ENCODE measurements at places on chromosomes 16 and 17. TPM values are rescaled to one million over a fixed set of nuclear protein-coding genes. Genes with fewer than 3 reads are reported as not detected.
A peak's percentile ranks its signal among the peaks of the same experiment; 100 is the strongest.

MEOX1 gene
- 0.65 TPM for total RNA-seq

DNA sequence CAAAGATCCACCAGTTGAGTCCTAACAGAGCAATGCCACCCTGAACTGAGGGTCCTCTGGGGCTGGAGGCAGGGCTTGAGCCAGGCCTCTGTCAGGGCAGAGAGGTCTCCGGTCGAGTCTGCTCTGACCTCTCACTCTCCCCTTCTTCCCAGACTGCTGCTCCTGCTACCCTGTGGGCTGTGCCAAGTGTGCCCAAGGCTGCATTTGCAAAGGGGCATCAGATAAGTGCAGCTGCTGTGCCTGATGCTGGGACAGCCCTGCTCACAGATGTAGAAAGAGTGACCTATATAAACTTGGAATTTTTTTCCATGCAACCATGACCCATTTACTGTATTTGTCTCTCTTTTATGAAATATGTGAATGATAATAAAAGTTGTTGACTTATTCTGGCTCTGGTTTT lies 2.4 kb upstream of the MT1B start:
- no peaks in the 10 kb centered on the region for H3K36me3 ChIP-seq
- H3K27ac ChIP-seq, result no peak overlapping the region
- peaks cover 31% of the 10 kb centered on the region for H3K27me3 ChIP-seq

DNA sequence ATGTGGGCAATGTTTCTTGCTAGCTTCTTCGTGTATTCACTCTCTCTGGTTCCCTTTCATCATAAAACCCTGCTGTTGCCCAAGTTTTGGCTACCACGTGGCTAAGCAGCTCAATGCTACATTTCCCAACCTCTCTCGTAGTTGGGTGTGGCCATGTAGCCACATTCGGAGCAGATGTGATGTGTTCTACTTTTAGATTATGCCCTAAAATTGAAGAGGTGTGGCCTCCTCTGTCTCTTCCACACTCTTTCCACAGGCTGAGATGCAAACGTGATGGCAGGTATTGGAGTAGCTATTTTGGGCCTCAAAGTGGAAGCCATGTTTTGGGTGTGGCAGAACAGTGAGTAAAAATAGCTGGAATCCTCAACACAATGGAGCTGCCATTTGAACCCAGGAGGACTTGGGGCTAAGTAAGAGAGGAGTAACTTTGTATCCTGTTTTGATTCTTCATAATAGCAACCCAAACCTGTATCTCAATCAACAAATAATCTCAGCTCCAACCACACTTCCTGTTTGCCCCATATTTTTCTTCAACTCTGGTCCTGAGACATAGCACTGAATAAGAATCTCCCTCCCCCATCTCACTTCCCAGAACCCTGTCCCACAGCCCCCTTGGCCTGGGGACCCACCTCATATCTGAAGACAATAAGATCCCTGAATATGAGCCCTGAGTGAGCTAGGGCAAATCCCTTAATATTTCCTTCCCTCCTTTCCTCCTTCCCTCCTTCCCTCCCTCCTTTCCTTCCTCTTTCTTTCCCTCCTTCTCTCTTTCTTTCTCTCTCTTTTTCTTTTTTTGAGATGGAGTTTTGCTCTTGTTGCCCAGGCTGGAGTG lies 4.0 kb downstream of the NUPR1 start:
- H3K27me3 ChIP-seq, result no peaks in the 10 kb centered on the region
- no peak overlapping the region for H3K4me3 ChIP-seq
- no peaks in the 10 kb centered on the region for H3K36me3 ChIP-seq
- peak overlapping the region; percentile 14 for H3K27ac ChIP-seq
- H3K4me1 ChIP-seq, result peaks cover 29% of the 10 kb centered on the region

DNA sequence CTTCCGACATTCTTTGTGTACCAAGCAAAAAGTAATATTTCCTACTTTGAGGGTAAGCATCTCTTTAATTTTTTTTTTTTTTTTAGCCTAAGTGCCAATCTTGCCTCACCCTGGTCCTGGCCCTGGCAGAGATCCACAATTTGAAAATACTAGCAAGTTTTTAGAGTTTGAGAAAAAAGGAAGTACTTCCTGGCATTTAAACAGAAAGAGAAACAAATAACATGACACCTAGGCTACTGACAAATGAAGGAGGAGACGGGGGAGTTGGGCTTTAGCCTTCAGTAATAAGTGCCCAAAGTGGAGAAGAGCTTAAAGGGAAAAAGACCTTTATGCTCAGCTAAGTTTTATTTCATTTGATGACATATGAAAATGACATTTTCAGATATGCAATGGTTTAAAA lies 92.8 kb downstream of the HS3ST3A1 start:
- peaks cover 15% of the 10 kb centered on the region for H3K27me3 ChIP-seq
- no peak overlapping the region for H3K27ac ChIP-seq
- H3K4me3 ChIP-seq, result no peak overlapping the region
- no peaks in the 10 kb centered on the region for H3K36me3 ChIP-seq
- no peak for DNase-seq

DNA sequence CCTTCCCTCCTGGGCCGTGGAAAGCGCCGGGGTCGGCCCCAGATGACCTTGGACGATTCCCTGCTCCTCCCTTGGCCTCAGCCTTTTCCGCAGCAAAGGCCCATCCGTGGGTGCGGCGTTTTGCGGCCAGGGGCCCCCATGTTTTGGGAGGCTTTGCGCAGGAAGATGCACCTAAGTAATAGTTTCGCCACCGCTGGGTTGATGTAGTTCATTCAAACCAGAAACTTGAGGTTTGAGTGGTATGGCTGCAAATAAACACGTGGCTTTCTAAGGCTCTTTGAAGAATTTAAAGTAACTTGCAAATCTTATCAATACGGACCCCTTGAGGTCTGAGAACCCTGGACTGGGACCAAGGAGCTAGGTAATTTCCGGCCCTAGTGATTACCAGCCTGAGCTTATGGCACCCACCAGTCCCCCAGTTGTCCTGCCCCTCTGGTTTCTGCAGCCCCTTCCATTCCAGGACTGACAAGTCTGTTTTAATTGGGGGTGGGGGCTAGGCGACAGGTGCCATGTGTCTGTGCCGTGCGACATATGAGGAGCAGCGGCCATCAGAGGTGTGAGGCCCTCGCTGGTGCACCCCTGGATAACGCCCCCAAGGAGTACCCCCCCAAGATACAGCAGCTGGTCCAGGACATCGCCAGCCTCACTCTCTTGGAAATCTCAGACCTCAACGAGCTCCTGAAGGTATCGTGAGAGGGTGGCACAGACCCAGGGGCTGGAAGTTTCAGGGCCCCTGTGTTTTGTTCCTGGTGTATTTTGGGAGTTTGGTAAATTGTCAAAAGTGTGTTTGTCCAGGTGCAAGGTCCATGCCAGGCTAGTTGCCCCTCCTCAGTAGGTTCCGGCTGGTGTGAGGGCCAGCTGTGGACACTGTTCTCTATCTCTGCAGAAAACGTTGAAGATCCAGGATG lies 834 bp downstream of the MRPL12 start:
- peaks cover 46% of the 10 kb centered on the region for H3K36me3 ChIP-seq
- no peaks in the 10 kb centered on the region for H3K27me3 ChIP-seq
- H3K27ac ChIP-seq, result peak overlapping the region; percentile 74
- peak; percentile 46 for DNase-seq

Measured in activated CD4-positive, alpha-beta T cell treated with anti-CD3 and anti-CD28 coated beads for 36 hours (primary cell).